Naive thymus-derived CD8-positive, alpha-beta T cell (primary cell): ENCODE measurements at places on chromosomes 6 and 20.

GRCh38 chr20:1062334-1063010, 55.9 kb upstream of the PSMF1 start:
- no peak for DNase-seq

- DNase-seq: peak; percentile 11
Observed at GRCh38 chr20:46118481-46119020, 437 bp downstream of the CD40 start.

GRCh38 chr6:33203443-33204164, 851 bp upstream of the HSD17B8 start:
- DNase-seq: no peak

GRCh38 chr20:54433636-54434035, 41.8 kb upstream of the DOK5 start:
- no peak for DNase-seq

DNA sequence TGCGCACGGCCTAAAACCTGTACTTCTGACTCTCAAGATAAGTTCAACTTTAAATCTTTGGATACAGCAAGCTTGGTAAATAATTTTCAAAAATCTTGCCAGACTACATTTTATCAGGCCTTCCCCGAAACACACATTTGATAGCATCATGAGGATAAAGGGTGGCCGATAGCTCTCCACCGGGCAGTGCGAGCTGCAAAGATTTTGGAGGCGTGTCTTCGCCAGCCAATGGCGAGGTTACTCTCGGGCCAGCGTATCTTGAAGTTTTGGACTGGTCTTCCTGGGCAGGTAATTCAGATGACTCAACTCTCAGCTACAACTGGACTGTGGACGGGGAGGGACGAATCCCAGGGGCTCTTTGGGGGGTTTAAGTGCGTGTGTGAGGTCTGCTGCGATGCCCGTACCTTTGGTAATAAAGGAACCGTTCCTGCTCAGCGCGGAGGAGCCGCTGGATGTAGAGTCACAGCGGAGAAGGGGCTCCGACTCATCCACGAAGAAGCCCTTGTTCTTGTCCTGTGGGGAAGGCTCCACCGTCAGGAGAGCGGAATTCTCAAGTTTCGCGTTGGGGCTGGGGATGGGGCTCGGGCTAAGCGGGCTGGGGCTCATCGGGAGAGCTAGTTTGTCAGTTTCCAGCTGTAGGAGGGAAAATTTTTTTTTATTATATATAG, 75.3 kb downstream of the TNFRSF21 start:
- DNase-seq: no peak

DNA sequence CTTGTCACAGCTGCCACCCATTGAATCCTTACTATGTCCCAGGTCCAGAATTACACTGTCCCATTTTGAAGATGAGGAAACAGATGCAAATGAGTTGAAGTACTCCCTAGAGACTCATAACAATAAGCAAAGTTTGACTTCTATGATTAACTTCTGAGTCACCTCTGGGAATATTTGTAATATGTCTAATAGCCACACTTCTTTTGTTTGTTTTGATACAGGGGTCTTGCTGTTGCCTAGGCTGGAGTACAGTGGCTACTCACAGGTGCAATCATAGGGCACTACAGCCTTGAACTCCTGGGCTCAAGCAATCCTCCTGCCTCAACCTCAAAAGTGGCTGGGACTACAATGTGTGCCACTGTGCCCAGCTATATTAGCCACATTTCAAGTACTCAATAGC, 11.4 kb upstream of the SOX12 start:
- no peak for DNase-seq
